ENCODE measurements at places on chromosomes 16 and 17.
A peak's percentile ranks its signal among the peaks of the same experiment; 100 is the strongest.

GRCh38 chr17:66533572-66533971, 231.2 kb downstream of the PRKCA start:
- no peak for DNase-seq

DNA sequence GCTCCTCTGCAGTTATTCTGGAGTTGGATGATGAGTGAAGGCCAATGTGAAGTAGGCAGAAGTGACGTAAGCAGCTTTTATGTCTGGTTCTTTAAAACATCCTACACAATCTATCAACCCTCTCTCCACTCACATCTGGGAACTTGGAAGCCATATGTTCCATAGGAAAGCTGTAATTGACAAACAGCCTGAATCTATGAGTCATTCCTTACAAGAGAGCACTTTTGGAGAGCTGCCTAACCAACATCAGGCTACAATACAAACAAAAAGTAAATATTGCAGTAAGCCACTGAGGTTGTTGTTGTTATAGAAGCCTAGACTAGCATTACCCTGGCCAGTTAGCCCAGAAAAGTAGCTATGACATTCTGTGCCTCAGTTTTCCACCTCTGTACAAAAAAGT, 5.9 kb downstream of the CCL7 start:
- peak; percentile 35 for DNase-seq

DNA sequence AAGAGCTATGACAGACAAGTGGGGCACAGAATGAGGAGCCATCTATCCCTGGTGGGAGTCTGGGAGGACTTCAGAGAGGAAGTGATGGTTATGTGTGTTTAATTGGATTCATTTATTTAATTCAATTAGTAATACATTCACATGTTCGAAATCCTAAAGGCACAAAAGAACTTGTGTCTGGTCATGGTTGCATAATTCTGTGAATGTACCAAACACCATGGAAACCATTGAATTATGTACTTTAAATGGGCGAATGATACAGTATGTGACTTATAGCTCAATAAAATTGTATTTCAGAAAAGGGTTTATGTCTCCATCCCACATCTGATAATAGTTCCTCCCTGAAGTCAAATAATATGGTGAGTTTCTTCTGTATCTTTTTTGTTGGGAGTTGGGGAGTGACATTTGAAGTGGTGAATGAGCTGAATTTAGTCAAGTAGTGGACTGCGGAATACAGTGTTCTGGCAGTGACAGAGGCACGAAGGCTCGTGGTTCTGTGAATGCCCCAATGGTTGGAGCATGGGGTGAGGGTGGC, 19.8 kb upstream of the G6PC1 start:
- DNase-seq = no peak

DNA sequence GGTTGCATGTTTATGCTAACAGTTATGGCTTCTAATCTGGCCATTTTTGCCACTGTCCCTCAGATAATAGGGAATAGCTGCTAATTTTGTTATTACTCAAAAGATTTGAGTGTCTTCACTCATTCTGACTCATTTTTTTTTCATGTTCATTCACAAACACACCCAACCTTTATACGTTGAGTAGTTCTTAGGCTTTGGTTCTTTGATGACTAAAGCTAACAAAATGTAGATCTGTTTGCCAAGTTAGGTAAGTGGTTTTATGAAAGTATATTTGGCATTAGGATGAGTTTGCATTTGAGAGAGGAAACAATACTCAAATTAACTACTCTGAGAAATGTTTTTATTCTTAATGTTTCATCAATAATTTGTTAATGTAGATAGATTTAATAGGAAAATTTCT, 3.6 kb downstream of the MAP2K4 start:
- DNase-seq = peak; percentile 80

DNA sequence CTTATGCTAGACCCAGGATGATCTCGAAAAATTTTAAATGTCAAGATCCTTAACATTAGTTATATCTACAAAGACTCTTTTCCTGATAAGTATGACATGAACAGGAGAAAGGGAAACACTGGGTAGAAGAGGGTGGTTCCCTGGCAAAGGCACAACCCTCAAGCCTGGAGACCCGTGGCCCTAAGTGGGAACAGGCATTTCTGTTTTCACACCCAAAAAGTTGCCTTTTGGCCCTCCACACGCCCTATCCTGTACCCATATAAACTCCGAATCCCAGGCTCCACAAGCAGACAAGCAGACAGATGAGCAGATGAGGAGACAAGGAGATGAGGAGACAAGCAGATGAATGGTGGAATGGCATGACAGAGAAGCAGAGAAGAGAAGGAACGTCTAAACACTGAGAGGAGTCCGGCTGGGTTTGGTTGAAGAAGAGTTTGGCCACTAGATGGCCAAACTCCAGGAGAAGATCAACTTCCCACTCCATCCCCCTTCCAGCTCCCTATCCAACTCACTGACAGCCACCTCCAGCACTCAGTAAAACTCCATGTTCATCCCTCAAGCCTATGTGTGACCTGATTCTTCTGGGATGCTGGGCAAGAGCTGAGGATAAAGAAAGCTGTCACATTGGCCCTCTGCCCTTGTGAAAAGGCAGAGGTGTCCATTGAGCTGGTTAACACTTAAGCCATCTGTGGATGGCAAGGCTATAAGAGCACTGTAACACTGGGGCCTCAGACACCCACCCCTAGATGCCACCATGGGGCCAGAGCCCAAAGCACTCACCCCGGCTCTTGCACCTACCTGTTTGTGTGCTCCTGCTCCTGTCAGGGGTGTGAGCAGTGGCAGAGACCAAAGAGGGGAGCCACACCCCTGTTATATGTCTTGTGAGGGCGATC, 139.6 kb upstream of the FAM20A start:
- no peak for DNase-seq

DNA sequence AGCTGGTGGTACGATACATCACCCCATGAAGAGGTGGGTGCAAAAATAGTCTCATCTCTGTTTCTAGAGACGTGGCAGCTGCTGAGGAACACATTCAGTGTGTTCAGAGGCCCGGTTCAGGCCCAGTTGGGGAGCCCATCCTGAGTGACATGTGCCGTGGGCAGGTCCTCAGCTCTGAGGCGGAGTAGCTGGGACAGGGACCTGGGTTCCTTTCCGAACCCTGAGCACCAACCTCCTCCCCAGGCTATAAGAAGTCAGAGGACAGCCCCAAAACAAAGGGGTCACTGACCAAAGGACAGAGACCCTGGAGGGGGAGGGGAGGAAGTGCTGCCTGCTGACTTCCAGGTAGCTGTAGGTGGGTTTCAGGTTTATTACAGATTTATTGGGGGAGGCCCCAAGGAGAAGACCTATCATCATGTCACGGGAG, 5.1 kb downstream of the LDHD start:
- DNase-seq = no peak

DNA sequence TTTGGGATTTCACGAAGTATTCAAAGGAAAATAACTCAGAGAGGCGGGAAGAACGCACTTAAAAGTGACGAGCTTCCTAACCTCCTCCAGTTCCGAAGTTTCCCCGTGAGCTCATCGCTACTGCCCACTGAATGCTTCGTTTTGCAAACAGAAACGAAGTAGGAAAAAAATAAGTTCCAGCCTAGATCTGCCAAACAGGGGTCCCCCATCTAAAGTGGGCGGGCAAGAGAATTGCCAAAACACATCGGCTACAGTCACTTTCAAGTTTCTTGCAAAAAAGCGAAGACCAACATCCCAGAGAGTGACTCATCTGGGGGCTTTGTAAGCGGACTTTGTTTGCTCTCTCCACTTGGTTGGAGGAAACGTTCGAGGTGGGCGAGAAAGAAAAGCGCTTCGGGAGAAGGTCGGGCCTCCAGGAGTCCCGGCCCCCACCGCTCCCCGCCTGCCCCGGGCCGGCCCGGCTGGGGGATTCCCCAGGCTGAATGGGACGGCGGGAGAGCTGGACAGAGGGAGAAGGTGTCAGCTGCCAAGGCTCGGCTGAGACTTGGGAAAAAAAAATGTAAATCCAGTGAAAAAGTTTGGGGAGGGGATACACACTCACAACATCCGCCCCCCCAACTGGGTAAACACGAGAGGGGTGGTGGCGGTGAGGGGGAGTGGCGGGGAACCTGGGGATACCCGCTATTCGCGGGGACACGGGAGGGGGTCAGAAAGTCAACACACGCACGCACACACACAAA, 1.0 kb downstream of the VEZF1 start:
- DNase-seq = no peak

GRCh38 chr17:65176646-65177409, 39.7 kb downstream of the RGS9 start:
- no peak for DNase-seq
